ENCODE measurements at places on chromosomes 1 and 21.
A peak's percentile ranks its signal among the peaks of the same experiment; 100 is the strongest.

DNA sequence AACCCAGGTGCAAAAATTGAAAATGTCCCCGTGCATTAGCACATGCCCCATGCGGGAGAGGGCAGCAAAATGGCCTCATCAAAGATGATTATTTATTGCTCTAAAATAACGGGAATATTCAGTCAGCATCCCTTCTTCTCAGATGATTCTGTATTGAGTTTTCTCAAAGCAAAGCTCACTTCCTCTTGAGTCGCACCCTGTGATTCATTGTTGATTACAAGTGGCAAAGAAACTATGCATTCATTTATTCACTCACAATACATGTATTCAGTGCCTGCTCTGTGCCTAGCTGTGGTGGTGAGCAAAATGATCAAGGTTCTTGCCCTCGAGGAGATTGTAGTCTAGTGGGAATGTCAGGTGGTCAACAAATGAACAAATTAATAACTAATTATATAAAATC, 226.0 kb upstream of the KAZN start:
- peaks cover 33% of the 10 kb centered on the region for H3K4me1 ChIP-seq
- no peak overlapping the region for H3K27ac ChIP-seq
- no peak for DNase-seq
- no peaks in the 10 kb centered on the region for H3K36me3 ChIP-seq
- no peaks in the 10 kb centered on the region for H3K27me3 ChIP-seq

GRCh38 chr1:90534663-90535295, 182.3 kb downstream of the BARHL2 start:
- H3K27me3 ChIP-seq, result no peaks in the 10 kb centered on the region
- H3K4me3 ChIP-seq, result no peak overlapping the region
- H3K4me1 ChIP-seq, result no peaks in the 10 kb centered on the region
- no peak overlapping the region for H3K27ac ChIP-seq
- no peak for DNase-seq

DNA sequence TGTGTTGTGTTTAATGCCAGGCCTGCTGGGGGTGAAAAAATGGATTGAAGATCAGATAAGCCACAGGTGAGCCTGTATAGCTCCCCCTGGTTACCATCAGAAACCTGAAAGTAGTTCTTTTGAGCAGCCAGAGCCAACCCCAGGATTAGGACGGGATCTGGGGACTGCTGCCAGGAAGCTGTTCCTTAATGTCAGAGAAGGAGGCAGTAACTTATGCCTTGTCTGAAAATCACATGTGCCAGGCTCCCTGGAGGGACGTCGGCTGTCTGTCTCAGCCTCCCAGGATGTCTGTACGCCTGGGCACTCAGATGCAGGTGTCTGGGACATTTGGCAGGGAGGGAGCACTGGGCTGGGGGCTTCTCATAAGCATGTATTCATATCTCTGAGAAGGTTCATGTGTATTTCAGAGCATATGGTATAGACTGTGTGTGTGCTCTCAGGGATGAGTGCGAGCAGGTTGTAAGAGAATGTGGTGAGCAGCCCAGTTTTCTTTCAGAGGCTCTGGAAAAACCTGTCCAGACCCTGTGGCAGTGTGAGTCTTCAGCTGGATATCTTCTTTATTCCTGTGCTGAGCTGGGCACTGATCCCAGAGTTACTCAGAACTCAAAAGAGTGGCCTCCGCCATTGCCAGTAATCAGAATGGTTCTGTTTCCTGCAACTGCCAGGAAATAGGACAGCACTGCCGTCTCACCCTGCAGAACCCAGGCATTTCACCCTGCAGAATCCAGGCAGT, 2.8 kb downstream of the FAM43B start:
- DNase-seq, result no peak
- H3K36me3 ChIP-seq, result no peaks in the 10 kb centered on the region
- no peaks in the 10 kb centered on the region for H3K4me1 ChIP-seq
- H3K27ac ChIP-seq, result no peak overlapping the region
- peaks cover 81% of the 10 kb centered on the region for H3K27me3 ChIP-seq

DNA sequence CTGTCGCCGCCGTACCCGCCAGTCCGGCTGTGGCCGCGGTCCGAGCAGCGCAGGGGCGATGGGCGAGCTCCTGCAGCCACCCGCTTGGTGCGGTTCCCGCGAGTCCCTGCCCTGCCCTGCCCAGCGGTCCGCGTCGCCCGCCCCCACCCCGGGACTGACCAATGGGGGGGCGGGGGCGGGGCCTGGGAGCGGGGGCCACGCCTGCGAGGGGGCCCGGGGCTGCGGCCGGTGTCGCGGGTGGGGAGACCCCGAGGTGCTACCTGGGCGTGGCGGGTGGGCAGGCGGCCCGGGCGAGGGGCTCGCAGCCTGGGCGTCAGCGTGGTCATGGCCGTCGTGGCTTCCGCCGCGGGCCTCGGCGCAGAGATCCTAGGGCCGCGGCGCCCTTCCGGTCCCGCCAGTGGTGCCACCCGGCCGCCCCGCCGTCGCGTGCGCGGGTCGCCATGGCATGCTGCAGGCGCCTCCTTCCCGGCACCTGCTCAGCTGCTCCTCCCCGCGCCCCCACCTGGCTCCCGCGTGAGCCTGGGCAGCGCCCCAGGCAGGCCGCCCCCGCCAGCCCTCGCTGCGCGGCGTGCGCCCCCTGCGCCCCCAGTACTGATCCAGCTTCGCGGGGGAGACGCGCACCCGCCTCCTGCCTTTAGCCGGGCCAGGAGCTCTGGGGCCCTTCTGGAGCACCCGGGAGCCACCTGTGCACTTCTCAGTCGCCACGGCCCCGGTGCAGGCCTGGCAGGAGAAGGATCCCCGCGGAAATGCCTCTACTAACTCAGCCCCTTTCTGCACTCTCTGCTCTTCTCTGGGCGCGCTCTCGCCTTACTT, at the start of gene BMP8B:
TSS of gene BMP8B (minus strand) at position 108 of the 813 bp plus-strand sequence. CDS start 380 bp downstream, outside the sequence.
- no peaks in the 10 kb centered on the region for H3K27me3 ChIP-seq
- peak within 1 kb of the TSS; percentile 84 for H3K4me3 ChIP-seq
- peaks cover 9% of the 10 kb centered on the region for H3K4me1 ChIP-seq
- H3K36me3 ChIP-seq, result no peaks in the 10 kb centered on the region

GRCh38 chr1:206905295-206906164, 8.3 kb downstream of the IL24 start:
- no peaks in the 10 kb centered on the region for H3K4me1 ChIP-seq
- no peak overlapping the region for H3K4me3 ChIP-seq
- no peak for DNase-seq
- 0 out of 2 replicates have a peak, but pooled peaks cover 4% of the 10 kb centered on the region for H3K36me3 ChIP-seq
- no peaks in the 10 kb centered on the region for H3K27me3 ChIP-seq

DNA sequence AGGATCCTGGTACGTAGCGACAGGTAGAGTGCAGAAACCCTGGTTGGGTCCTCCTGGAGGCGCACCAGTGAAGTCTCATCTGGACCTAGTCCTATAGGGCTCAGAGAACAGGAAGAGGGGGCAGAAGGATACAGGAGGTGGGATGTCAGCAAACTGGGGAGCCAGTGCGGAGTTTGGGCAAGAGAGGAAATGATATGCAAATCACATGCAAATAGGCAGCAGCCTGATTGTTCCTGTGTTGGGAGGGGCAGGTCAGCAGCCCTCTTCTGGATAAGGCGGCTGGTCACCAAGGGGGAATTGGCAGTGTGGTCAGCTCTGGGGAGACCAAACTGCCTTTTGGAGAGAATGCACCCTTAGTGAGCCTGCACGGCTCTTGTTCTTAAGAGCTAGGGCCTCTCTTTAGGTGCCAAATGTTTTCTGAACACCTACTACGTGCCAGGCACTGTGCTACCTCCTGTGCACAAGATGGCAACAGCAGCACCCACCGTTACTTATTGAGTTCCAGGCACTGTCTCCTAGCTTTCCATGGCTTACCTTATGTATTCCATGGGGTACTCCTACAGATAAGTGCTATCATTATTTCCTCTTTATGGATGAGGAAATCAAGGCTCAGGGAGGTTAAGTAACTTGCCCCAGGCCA, 18.1 kb upstream of the PADI3 start:
- no peak for DNase-seq
- no peak overlapping the region for H3K4me3 ChIP-seq
- no peaks in the 10 kb centered on the region for H3K4me1 ChIP-seq
- H3K27ac ChIP-seq, result no peak overlapping the region
- peaks cover 84% of the 10 kb centered on the region for H3K27me3 ChIP-seq
- no peaks in the 10 kb centered on the region for H3K36me3 ChIP-seq

- no peaks in the 10 kb centered on the region for H3K27me3 ChIP-seq
- DNase-seq, result no peak
- H3K27ac ChIP-seq, result no peak overlapping the region
- H3K36me3 ChIP-seq, result no peaks in the 10 kb centered on the region
- H3K4me3 ChIP-seq, result no peak overlapping the region
Measured at GRCh38 chr1:226001963-226002666, 3.0 kb upstream of the SDE2 start.

DNA sequence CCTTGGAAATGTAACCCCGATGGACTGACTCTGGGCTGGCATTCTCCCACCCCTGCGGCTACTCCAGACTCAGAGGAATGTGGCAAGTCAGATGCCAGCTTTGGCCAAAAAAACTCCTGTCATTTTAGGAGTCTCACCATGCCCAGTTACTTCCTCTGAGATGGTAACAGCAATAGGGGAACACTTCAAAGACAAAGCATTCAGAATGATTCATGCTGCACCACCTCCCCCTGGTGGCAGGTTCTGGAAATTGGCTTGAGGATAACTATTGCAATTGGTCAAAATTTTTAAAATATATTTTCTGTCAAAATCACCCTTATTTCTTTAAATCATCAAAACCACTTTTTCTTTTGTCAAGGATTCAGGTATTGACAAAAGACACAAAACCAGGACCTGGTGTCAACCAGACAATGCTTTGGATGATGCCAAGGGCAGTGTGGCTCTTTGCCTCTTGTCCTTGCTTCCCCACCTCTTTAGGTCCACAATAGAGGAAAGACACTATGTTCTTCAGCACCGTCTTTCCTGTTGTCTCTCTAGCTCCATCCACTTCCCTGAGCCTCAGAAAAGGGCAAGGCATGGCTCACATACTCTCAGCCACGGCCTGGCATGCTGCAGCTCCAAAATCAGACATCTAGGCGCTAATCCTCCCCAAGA, 9.9 kb upstream of the CDCA8 start:
- H3K36me3 ChIP-seq, result 0 out of 2 replicates have a peak, but pooled peaks cover 4% of the 10 kb centered on the region
- peaks cover 38% of the 10 kb centered on the region for H3K4me1 ChIP-seq
- DNase-seq, result peak; percentile 72

DNA sequence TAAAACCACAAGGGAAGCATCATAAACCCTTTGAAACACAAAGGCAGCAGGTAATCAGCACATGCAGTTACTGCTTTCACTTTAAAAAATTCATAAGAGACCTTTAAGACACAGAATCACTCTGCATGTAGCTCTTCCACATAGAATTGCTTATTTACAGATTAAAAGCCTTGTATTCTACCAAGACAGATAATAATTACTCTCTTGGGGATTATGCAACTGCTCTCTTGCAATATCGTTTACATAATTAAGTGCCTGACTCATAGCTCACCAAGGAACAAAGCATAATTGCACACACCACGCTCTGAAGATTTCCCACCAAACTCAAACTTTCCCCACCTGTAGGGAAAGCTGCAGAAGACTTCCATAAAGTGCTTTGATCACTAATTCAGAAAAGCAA, 87.9 kb downstream of the VAV3 start:
- H3K36me3 ChIP-seq, result no peaks in the 10 kb centered on the region
- peaks cover 9% of the 10 kb centered on the region for H3K4me1 ChIP-seq
- no peaks in the 10 kb centered on the region for H3K27me3 ChIP-seq

GRCh38 chr1:89995598-89996449, 914 bp downstream of the ZNF326 start:
- no peaks in the 10 kb centered on the region for H3K36me3 ChIP-seq
- H3K4me3 ChIP-seq, result peak overlapping the region; percentile 86
- peak overlapping the region; percentile 77 for H3K27ac ChIP-seq
- DNase-seq, result no peak
- H3K4me1 ChIP-seq, result peaks cover 10% of the 10 kb centered on the region

DNA sequence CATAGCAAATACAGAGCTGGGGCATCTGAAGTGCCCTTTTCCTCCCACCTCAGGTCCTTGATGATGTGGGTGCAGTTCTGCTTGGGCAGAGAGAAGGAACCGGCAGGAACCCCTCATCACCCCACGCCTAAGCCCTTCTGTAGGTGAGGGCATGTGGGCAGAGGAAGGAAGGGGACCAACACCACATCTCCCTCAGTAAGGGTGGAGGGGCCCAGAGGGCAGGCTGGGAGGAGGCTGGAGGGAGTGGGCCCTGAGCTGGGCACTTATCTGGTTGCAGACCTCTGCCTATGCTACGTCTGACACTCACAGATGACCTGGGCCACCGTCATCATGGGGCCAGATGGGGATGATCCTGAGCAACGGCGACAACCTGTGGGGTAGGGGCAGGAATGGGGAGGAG, 11.0 kb downstream of the ZNF687 start:
- no peaks in the 10 kb centered on the region for H3K36me3 ChIP-seq
- no peak for DNase-seq
- H3K4me3 ChIP-seq, result no peak overlapping the region
- no peak overlapping the region for H3K27ac ChIP-seq
- H3K4me1 ChIP-seq, result no peaks in the 10 kb centered on the region

- no peak overlapping the region for H3K4me3 ChIP-seq
- no peak overlapping the region for H3K27ac ChIP-seq
- H3K27me3 ChIP-seq, result no peaks in the 10 kb centered on the region
Measured at GRCh38 chr1:195934817-195935553, 673.3 kb downstream of the KCNT2 start.

GRCh38 chr1:236021424-236022135, 43.3 kb downstream of the NID1 start:
- no peaks in the 10 kb centered on the region for H3K36me3 ChIP-seq
- DNase-seq, result no peak
- H3K4me3 ChIP-seq, result no peak overlapping the region

GRCh38 chr1:31633117-31633516, 11.6 kb downstream of the PEF1 start:
- H3K36me3 ChIP-seq, result 0 out of 2 replicates have a peak, but pooled peaks cover 3% of the 10 kb centered on the region
- H3K27me3 ChIP-seq, result no peaks in the 10 kb centered on the region
- no peaks in the 10 kb centered on the region for H3K4me1 ChIP-seq

GRCh38 chr21:25750085-25750484, 15.3 kb downstream of the GABPA start:
- no peak overlapping the region for H3K27ac ChIP-seq
- H3K4me3 ChIP-seq, result no peak overlapping the region
- no peaks in the 10 kb centered on the region for H3K27me3 ChIP-seq
- no peaks in the 10 kb centered on the region for H3K4me1 ChIP-seq
- no peak for DNase-seq
- peaks cover 2% of the 10 kb centered on the region for H3K36me3 ChIP-seq

DNA sequence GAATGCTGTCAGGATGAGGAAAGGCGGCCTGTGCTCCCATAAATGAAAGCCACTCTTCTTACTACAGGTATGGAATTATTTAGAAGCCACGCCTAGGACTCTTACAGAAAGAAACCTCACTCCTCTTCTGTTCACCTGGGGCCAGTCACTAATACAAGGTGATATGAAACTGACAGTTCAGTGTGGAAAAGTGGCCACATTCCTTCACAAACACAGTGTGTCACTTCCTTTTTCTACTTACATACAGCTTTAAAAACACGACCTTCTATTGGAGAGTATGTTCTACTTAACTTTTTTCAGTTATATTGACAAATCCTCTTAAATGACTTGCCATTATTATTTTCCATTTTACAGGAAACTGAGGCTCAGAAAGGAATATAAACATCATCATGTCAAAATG, 163.1 kb downstream of the PCNX2 start:
- H3K27ac ChIP-seq, result no peak overlapping the region
- H3K36me3 ChIP-seq, result no peaks in the 10 kb centered on the region
- H3K4me3 ChIP-seq, result no peak overlapping the region
- H3K27me3 ChIP-seq, result no peaks in the 10 kb centered on the region

GRCh38 chr1:235067396-235068157, 61.1 kb downstream of the TOMM20 start:
- H3K4me3 ChIP-seq, result no peak overlapping the region
- DNase-seq, result no peak
- H3K36me3 ChIP-seq, result no peaks in the 10 kb centered on the region
- H3K27ac ChIP-seq, result no peak overlapping the region
- H3K4me1 ChIP-seq, result peaks cover 16% of the 10 kb centered on the region
- H3K27me3 ChIP-seq, result no peaks in the 10 kb centered on the region

Measured in MM.1S (cell line).